Urinary bladder (tissue), 4 donors: ENCODE measurements at places on chromosomes 16 and 17.

DNA sequence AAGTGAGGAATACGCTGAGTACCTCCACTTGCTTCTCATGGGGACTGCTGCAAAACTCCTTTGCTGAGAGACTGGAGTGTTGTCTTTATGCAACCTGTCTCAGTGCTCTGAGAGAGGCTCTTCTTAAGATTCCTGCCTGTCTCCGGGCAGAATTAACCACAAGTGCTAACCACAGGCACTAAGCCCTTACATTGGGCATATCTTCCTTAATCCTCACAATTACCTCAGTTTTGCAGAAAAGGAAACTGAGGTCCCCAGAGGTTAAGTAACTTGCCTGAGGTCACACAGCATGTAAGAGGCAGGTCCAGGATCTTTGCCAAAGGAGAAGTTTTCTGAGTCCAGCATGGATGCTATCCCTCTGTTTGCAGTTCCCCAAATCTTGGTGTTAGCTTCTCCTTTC, 86.0 kb downstream of the GP2 start:
- no peak for DNase-seq

- no peak for DNase-seq
These were observed 9.2 kb upstream of the NAT9 start for GRCh38 chr17:74785096-74785980.

- no peak for DNase-seq
These were observed 12.6 kb downstream of the ST6GALNAC2 start for GRCh38 chr17:76573096-76573495.

- no peak for DNase-seq
These were observed 58.0 kb downstream of the XYLT1 start for GRCh38 chr16:17412791-17413190.

GRCh38 chr16:88503374-88503770, 50.3 kb downstream of the ZFPM1 start:
- no peak for DNase-seq
